ENCODE measurements at places on chromosomes 13 and 19.
A peak's percentile ranks its signal among the peaks of the same experiment; 100 is the strongest.

DNA sequence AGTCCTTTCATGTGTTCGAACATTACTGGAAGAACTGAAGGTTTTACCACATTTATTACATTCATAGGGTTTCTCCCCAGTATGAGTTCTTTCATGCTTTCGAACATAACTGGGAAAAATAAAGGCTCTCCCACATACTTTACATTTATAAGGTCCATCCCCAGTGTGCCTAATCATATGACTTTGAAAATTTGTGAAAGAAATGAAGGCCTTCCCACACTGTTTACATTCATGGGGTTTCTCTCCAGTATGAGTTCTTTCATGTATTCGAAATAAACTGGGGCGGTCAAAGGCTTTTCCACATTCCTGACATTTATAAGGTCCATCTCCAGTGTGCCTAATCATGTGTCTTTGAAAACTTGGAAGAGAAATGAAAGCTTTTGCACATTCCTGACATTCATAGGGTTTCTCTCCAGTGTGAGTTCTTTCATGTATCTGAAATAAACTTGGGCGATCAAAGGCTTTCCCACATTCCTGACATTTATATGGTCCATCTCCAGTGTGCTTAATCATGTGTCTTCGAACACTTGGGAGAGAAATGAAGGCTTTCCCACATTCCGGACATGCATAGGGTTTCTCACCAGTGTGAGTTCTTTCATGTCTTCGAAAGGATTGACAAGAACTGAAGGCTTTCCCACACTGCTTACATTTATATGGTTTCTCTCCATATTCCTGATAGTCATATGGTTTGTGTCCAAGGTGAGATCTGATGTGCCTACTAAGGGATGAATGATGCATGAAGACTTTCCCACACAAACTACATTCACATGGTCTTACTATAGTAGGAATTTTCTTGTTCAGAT lies 24.0 kb downstream of the ZNF564 start:
- peak; percentile 36 for DNase-seq

DNA sequence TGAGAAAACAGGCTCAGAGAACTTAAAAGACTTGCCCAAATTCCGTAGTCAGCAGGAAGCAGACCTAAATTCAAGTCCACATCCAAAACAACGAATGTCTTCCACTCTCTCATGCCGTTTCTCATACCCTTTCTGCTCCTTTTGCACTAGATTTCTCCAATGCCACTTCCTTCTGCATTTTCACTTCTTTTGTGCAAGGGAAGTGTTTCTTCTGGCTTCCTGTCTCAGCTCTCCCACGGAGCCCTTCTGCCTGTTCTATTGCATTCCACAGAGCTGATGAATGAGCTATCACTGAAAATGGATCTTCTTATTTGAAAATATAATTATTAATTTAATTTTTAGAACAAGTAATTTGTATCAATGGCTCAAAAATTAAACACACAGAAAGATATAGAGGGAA lies 56.1 kb upstream of the STK24 start:
- DNase-seq, result no peak

DNA sequence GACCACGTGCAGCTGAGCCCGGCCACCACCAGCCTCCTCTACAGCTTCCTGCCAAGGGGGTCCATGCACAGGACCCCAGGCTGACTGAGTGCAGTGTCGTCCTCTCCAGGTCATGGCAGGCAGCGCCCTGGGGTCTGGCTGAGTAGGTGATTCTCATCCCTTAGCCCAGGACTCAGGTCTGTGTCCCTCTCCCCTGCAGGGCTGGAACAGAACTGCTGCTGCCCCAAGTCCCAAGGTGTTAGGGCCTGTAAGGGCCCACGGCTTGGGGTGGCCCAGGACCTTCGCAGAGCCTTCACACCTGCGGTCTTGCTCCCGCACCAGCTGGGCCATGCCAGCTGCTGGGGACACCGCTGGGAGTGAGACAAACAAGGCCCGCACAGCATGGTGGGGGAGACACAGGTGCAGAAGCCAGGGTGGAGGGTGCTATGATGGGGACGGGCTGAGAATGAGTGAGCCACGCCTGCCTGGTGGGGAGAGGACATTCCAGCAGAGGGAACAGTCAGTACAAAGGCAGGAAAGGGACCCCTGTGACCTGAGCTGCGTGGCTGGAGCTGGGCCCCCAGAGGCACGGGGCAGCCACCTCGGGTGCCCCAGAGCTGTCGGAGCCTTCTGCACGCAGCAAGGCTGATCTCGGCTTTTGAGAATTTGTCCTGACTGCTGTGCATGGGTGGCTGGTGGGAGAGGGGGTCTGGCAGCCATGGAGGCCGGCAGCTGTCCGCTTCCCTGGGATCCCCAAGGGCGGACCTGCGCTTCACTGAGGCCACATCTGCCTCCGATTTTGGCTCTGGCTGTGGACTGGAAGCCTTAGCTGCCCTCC lies 11.9 kb downstream of the PLEKHF1 start:
- no peak for DNase-seq

DNA sequence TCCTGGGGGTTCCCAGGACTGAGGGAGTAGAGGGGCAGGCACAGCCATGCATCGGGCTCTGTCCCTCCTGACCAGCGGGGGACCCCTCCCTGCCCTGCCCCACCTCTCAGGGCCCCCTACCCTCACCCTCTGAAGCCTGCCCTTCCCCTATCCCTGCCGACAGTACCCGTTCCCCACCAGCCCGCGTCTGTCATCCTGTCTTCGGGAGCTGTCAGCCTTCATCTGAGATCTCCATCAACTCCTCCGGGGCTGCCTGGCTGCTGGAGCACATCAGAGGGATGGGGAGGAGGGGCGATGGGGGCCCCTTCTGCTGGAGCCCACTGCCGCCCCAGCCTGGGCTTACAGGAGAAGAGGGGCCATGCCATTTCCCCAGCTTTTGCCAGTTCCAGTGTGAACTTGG lies 6.2 kb upstream of the SHD start:
- DNase-seq, result no peak

DNA sequence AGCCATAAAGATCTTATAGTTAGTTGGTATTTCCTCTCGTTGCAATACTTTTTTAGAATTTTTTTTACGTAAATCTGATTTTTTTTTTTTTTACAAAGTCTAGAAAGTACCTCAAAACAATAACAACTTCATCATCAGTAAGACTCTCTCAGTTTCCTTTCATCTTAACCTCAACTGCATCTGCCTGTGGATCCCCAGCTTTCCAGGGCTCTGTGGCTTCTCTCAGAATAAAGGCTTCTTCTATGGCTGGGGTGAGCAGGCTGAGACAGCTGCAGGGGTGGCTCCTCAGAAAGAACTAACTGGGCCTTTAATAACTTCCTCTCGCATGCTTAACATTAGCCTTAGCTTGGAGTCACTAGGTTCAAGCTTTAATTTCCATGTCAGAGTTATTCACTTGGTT lies 4.2 kb downstream of the ZNF506 start:
- no peak for DNase-seq

- DNase-seq, result no peak
Measured at GRCh38 chr19:53671663-53672062, 39.9 kb downstream of the DPRX start.

GRCh38 chr13:53159431-53159830 lies 130.8 kb downstream of the OLFM4 start:
- DNase-seq, result no peak

GRCh38 chr19:58229255-58229639 lies 533 bp downstream of the ZNF544 start:
- peak; percentile 7 for DNase-seq

GRCh38 chr13:38856065-38856464 lies 134.6 kb downstream of the STOML3 start:
- DNase-seq, result no peak

- DNase-seq, result peak; percentile 59
Measured at GRCh38 chr19:934865-935479, 9.1 kb downstream of the ARID3A start.

DNA sequence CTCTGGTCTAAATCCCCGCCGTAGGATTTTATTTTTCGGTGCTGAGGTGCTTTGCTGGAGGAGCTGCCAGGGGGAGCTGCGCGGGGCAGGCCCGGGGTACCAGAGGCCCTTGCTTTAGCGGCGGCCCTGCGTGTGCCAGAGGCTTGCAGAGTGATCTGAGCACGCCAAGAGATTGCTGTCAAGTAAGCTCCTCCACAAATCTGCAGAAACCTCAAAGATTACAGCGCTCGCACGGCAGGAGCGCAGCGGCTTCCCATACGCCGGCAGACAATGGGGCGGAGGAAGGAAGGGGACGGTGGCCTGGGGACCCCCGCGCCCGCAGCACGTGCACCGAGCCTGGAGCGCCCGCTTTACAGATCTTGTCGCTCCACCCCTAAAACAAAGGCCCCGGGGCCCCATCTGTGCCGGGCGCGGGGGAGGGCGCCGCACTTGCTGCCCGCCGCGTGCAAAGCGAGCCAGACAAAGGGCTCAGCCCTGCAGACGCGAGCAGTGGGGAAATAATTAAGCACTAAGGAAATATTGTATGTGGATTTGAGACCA lies 9.1 kb upstream of the C19orf12 start:
- no peak for DNase-seq
